ENCODE measurements at places on chromosomes 2 and 18.
A peak's percentile ranks its signal among the peaks of the same experiment; 100 is the strongest.

- DNase-seq = no peak
Observed at GRCh38 chr18:63848159-63848558, 39.3 kb upstream of the SERPINB2 start.

DNA sequence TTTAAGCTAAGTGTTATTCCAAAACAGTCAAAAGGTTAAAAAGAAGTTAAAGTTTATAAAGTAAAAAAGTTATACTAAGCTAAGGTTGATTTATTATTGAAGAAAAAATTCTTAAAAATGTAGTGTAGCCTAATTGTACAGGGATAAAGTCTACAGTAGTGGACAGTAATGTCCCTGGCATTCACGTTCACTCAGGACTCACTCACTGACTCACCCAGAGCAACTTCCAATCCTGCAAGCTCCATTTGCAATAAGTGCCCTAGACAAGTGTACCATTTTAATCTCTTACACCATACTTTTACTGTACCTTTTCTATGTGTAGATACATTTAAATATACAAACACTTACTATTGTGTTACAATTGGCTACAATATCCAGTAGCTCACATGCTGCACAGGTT lies 86.1 kb downstream of the CACNB4 start:
- no peak for DNase-seq

DNA sequence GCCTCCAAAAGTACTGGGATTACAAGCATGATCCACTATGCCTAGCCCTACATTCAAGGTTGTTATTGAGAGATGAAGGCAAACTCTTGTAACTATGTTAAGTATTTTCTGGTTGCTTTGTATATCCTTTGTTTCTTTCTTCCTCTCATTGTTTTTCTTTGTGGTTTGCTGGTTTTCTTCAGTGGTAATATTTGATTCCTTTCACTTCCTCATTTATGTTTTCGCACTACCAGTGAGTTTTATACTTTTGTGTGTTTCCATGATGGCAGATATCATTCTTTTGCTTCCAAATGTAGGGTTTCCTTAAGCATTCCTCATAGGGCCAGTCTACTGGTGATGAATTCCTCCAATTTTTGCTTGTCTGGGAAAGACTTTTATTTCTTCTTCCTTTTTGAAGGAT lies 90.2 kb downstream of the NCK2 start:
- peak; percentile 43 for DNase-seq

DNA sequence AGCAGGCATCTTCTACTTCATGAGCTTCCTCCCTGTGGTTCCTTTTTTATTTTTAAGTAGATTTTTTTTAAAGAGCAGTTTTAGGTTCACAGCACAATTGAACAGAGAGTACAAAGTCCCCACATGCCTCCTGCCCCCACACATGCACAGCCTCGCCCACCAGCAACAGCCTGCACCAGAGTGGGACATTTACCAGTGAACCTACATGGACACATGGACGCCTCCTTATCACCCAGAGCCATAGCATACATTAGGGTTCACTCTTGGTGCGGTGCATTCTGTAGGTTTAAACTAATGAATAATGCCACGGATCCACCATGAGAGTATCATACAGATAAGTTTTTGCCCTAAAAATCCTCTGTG lies 40.9 kb downstream of the HS1BP3 start:
- DNase-seq = no peak

- DNase-seq = no peak
Observed at GRCh38 chr2:55441280-55441892, 21.7 kb upstream of the CCDC88A start.

DNA sequence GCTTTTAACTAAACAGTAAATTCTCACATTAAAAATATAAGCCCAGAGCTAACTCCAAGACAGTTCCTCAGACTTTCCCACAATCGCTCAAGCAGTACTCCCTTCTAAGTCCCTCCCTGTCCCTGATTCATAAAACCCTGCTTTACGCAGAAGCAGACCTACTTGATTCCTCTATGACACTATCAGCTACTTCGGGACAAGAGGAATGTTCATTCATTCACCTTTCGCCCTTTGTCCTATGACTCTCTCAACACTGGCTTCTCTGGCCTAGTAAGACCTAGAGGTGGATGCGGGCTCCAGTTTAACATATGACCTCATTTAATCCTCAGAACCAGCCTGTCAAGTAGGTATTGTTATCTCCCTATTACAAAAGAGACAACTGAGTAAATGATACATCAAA lies 10.2 kb downstream of the LPIN2 start:
- no peak for DNase-seq

DNA sequence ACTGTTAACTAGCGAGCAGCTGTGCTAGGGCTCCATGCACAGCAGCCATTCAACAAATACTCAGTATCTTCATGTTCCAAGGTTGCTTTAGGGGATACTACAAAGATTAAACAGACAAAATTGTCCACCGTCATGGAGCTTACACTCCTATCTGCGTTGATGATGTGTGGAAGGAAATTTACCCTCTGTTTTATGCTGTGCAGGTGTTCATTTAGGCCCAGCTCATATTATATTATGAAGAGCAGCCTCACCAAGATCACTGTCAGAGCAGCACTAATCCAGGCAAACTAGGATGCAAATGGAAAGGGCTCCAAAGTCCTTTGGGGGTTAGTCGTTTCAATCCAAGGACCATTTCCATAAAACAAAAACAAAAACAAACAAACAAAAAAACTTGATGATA lies 13.4 kb upstream of the WIPF1 start:
- no peak for DNase-seq

DNA sequence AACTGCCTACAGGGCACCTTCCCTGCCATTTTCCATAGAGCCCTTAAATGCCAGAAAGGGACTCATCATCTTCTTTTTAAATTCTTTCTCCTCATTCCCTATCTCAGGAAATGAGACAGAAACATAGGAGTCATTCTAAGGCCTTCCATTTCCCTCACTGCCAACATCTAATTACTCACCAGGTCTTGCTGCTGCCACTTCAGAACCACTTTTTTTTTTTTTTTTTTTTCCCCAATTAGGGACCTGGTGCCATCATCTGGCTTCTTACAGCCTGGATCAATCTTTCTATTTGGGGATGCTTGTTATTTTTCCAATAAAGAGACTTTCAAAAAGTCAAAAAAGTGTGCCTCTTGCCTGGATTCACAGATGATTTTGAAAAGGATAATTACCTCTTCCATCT lies 373.4 kb downstream of the LPIN1 start:
- DNase-seq = no peak

- DNase-seq = no peak
Observed at GRCh38 chr18:72086421-72086820, 457.7 kb downstream of the CBLN2 start.

DNA sequence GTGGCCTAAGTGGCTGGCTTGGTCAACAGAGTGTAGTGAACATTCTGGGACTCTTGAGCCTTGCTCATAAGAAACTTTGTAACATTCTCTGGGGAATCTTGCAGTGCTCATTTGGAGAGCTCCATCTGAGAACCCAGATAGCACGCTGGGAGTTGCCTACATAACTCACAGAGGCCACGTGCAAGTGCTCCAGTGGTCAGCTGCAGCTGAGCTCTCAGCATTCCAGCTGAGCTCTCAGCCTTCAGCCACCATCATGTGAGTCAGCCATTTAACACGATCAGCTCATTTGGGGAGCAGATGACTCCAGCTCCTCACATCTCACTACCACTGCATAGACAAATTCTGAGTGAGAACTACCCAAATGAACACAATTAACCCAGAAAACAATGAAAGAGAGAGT lies 25.5 kb upstream of the CTNNA2 start:
- DNase-seq = no peak

DNA sequence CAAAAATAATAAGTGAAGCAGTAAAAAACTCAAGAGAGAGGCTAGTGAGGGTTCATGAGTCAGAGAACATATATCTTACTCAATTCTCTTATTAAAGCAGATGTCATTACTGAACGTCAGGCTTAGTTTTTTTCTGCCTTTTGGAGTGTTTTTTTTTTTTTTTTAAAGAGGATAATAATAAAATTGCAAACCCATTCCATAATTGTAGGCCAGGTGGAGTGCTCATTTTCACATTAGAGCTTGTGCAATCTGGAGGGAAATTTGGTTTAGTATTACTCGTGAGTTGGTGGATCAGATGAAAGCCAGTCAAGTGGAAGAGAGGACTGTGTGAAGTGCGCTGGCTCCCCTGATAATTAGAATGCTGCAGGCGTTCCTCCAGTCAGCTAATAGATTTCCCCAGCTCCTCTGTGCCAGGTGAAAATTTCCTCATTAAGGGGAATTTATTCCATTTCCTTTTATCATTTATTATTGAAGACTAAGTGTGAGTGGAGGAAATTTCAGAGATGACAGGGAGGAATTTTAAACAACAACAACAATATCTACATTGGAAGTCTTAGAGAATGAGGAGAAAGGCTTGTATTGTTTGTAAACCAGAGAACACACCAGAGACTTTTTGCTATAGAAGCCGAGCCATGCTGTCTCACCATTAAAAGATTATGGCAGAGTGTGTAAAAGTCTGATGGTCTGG lies 74.6 kb downstream of the CPS1 start:
- DNase-seq = no peak

- DNase-seq = no peak
Observed at GRCh38 chr2:98419544-98419943, 25.1 kb upstream of the INPP4A start.

GRCh38 chr2:99689145-99689742 lies 199.4 kb upstream of the REV1 start:
- no peak for DNase-seq

DNA sequence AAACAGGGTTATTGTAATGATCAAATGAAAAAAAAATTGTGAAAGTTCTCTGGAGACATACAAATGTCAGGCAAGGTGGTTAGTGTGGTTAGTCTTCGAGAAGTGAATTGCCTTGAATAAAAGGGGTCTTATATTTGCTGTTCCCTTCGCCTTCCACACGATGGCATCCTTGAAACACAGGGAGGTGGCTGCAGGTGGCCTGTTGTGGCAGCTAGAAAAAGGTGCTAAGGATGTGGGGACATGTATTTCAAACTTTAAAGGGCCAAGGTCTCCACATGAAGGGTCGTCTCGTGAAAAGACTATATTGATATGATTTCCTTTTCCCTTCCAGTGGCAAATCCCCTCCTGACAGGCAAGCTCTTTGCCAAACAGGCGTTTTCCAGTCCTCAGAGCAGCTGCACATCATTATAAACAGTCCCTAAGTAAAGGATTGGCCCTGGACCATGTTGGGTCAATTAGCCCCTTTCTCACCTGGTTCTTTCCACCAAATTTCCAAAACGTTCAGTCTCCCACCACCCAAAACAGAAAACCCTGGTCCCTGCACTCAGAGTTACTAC lies 68.5 kb downstream of the COPS8 start:
- DNase-seq = peak; percentile 31

- DNase-seq = no peak
Observed at GRCh38 chr18:36153771-36154170, 24.1 kb downstream of the ELP2 start.

DNA sequence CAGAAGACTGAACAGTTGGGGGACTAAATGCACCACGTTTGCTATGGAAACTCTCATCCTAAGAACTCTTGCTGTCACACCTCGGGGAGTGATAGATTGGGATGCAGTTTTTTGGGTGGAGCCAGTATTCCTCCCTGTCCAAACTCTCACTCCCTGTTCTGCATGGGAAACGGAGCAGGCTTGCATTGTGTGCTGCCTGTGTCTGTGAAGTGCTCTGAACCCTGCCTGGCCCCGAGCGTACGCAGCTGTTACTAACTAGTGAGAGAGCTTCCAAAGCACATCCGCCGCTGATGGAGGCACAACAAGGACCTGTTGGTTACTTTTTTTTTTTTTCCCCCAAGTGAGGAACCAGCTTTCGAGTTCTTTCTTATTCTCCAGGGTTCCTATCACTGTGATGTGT lies 195.5 kb downstream of the ANAPC1 start:
- no peak for DNase-seq

DNA sequence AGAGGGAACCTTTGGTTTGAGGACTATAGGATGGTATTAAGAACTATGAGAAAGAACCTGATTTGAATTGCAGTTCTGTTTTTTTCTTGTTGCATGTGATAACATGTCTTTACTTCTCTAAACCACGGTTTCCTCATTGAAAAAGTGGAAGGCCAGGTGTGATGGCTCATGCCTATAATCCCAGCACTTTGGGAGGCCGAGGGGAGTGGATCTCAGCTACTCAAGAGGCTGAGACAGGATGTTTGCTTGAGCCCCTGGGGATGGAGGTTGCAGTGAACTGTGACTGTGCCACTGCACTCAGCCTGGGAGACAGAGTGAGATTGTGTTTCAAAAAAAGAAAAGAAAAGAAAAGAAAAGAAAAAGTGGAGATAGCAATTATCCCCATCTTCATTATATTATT lies 32.3 kb downstream of the SCN9A start:
- DNase-seq = no peak

- DNase-seq = no peak
Observed at GRCh38 chr18:65365245-65365980, 385.4 kb upstream of the CDH7 start.

GRCh38 chr2:77519164-77519887 lies 2.9 kb downstream of the LRRTM4 start:
- DNase-seq = no peak

GRCh38 chr2:205438241-205438640 lies 244.1 kb upstream of the NRP2 start:
- no peak for DNase-seq

DNA sequence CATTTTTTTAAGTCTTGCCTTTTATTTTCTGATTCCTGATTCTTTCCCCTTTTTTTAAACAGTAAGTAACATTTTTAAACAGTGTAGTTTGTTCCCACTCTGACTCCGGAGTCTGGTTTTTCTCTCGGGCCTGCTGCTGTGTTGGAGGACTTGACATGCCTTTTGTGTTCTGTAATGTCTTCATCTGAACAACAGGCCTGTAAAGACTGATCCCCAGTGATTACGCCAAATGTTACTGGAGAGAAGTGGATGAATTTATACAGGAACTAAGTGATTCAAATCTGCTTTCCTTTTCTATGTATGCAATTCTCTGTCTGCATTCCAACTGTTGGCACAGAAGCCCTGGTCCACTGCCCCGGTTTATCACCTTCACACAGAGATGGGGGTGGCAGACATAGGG lies 54.3 kb upstream of the RMDN2 start:
- no peak for DNase-seq

- DNase-seq = no peak
Observed at GRCh38 chr2:19479666-19480065, 121.2 kb upstream of the OSR1 start.

GRCh38 chr2:204274991-204275390 lies 270.3 kb upstream of the PARD3B start:
- DNase-seq = no peak

DNA sequence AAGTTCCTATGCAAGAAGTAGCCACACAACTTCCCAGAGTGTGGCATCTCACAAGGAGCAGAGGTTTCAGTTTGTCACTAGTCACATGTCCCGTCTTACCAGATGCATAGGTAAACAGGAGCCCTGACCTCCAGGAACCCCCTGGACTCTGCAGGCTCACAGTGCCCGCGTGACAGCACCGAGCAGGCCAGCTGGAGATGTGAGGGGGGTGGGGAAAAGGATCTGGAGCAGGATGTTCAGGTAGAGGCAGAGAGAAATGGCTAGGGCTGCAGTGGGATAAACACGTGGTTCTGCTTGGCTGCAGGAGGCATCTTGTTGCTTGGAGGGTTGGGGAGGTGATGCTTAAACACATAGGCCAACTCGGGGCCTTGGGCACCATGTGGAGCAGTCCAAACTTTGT lies 54.2 kb downstream of the IMPA2 start:
- DNase-seq = no peak

GRCh38 chr2:121282800-121283385 lies 2.1 kb downstream of the TFCP2L1 start:
- DNase-seq = no peak

- DNase-seq = no peak
Observed at GRCh38 chr18:67192535-67192934, 324.0 kb downstream of the DSEL start.

- no peak for DNase-seq
Observed at GRCh38 chr18:58438958-58439300, 190.0 kb downstream of the ALPK2 start.

GRCh38 chr2:239110595-239111048 lies 262.7 kb downstream of the TWIST2 start:
- no peak for DNase-seq
